ENCODE measurements at places on chromosomes 1 and 21. TPM values are rescaled to one million over a fixed set of nuclear protein-coding genes. Genes with fewer than 3 reads are reported as not detected.

GRCh38 chr1:156102633-156103511 lies 11.6 kb upstream of the LMNA start:
- peak; percentile 47 for DNase-seq

- no peak for DNase-seq
Measured at GRCh38 chr1:156643778-156644092, 1.8 kb downstream of the BCAN start.

Gene PLPP3
- 121 TPM for total RNA-seq

Gene CD58
- total RNA-seq: 27.5 TPM

Gene ST3GAL3
- 20.5 TPM for total RNA-seq
